Brain pericyte (primary cell): ENCODE measurements at places on chromosomes 4 and X.

GRCh38 chr4:164402554-164402953, 351.4 kb upstream of the SMIM31 start:
- DNase-seq: no peak

- no peak for DNase-seq
Observed at GRCh38 chr4:94650134-94650495, 107.6 kb upstream of the BMPR1B start.

DNA sequence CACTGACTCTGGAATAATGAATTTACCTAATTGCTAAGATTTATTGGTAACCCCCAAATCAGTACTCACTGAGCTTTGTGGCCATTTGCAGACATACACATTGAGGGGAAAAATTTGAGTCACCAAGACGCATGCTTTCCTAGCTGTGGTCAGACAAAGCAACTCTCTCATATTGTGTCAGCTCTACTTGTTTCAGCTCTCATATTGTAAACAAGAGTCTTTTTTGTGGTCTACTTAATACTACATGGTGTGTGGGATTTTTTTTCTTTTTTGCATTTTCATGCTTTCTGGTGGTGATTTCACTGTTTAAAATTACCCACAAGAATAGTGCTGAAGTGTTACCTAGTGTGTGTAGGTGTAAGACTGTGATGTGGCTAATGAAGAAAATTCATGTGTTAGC, 428.2 kb upstream of the GALNT7 start:
- no peak for DNase-seq

DNA sequence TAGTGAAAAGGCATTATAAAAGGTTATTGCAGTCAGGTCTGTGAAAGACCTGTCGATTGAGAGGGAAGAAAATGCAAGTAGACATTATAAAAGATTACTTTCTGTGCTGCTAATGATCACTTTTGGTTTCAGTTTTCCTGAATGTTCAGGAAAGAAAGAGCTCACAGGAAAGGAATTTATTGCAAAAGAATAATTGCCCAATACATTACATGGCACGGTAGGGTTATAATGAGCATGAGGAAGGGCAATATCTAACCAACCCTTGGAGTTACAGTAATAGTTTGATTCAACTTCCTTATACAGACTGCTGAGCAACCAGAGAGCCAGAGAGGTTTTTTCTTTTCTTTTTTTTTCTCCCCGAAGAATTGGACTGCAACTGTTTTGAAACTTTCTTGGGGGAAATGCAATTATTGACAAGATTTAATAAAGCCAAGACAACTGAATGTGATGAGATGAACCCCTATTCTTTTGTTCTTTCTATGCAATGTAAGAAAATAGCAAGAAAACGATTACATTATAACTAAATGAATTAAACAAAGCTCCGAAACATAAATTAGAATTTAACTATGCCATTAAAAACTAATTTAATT, 247.0 kb downstream of the C4orf33 start:
- no peak for DNase-seq

DNA sequence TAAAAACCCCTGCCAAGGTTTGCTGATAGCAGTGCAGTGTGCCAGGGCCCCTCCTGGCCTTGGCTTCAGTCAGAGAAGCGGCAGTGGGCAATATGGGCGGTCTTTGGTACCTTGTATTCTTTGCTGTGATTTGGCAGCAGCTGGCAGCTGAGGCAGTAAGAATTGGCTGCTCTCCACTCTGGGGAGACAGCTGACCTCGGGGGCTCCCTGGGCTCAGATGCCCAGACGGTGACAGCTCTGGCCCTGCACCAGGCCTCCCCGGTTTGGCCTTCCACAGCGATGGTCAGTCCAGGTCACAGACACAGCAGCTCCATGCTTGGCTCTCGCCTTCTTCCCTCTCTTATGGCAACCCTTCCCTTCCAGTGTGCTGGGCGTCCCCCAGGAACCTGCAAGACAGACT, 330.9 kb downstream of the BCOR start:
- DNase-seq: no peak

DNA sequence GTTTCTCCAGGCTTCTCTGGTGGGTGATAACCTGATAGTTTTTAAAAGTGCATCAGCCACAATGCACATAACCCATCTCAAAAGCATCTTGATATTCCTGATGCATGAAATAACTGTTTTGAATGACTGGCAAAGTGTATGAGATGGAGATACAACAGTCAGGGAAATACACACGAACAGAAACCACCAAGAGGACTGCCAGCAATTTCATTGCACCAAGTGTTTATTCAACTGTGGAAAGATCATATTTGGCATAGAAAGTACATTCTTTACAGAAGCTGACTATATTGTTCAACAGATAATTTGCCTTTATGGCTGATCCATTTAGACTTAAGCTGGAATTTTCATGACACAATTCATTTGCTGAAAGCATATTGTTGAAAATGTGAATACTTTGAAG, 139.5 kb downstream of the SLIT2 start:
- DNase-seq: no peak

DNA sequence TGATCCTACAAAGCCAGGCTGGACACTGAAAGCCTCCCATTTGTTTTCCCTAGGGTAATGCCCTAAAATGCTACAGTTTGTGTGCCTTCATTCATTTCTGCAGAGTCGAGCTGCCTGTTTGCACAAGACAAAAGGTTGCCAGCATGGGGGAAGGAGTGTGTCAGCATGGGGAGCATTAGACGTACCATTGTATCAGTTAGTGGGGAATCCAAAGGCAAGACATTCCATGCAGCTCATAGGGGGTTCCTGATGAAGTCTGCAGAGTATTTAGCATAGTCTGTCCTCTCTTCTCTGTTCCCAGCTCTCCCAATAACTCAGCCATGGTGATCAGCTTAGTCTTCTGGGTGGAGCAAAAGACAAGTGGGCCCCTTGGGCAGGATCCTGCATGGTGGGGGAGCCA, 276.9 kb upstream of the PCDH7 start:
- DNase-seq: no peak

DNA sequence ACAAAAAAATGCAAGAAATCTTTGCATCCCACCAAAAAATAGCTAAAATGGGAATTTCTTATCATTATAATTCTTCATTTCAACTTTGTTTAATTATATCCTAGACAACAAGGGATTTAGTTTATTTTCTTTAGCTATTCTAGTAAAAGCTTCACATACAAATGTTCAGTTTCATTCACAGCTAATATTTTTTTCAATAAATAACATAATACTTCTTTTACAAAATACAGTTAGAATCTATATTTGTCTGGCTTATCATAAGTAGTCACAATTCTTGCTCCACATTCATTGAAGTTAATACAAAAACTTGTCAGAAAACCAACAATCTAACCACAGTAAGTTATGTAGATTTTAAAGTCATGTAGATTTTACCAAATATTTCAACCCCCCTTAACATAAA, 414.4 kb downstream of the FAT4 start:
- no peak for DNase-seq

DNA sequence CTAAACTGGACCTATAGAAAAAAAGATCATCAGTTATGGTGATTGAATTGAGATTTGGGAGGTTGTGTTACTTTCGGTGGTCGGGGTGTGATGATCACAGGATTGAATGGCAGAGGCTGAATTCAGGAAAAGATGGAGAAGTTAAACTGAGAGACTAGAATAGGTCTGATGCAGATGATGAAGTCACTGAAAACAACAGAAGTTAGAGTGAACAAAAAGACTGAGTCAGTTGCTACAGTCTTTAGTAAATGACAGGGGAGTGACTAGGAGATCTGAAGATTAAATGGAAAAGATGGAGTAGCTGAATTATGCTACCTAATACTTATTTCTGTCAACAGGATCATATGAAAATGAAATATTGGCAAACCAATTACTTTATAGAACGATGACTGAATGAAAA, 163.2 kb downstream of the RPA4 start:
- DNase-seq: no peak

GRCh38 chr4:12957108-12957507, 527.0 kb downstream of the RAB28 start:
- DNase-seq: no peak

GRCh38 chr4:76174216-76174615, 26.0 kb upstream of the NUP54 start:
- no peak for DNase-seq
